ENCODE measurements at places on chromosomes 2 and 18.

- no peak for DNase-seq
Measured at GRCh38 chr2:126877041-126877440, 21.6 kb upstream of the TEX51 start.

GRCh38 chr2:68152681-68153347 lies 4.9 kb upstream of the PNO1 start:
- DNase-seq: no peak

GRCh38 chr18:44246001-44246400 lies 434.7 kb upstream of the SETBP1 start:
- DNase-seq: no peak

DNA sequence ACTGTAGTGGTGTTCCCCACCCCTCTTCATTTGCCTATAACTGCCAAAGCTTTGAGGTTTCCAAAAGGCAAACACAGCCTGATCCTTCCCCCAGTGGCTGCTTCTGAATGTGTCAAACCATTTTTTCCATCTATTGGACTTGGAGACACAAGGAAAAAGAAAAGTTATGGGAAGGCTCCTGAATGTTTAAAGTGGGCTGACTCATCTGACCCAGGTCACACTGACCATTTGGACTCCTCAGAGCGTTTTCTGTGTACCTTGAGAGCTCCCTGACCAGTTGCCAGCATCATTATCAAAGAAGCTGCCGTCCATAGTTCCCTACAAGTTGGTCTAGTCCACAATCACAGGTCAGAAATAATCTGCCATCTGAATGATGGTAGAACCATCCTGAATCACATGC lies 123.4 kb upstream of the COL3A1 start:
- no peak for DNase-seq

- DNase-seq: no peak
Measured at GRCh38 chr2:36770542-36771287, 74.2 kb downstream of the VIT start.

DNA sequence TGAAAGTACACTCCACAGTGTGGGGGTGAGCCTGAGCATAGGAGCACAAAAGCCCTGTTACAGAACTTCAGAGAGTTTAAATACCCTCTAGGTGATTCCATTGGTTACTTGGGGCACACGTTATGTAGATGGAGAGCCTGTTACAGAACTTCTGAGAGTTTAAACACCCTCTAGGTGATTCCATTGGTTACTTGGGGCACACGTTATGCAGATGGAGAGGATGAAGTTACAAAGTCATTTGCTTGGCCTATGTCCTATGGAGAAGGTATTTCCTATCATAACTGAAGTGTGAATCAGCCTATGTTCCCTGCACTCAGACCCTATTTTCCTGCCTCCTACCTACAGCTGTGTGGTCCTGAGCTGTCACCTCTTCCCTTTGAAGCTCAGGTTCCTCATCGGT lies 3.8 kb upstream of the CAPN10 start:
- DNase-seq: no peak

DNA sequence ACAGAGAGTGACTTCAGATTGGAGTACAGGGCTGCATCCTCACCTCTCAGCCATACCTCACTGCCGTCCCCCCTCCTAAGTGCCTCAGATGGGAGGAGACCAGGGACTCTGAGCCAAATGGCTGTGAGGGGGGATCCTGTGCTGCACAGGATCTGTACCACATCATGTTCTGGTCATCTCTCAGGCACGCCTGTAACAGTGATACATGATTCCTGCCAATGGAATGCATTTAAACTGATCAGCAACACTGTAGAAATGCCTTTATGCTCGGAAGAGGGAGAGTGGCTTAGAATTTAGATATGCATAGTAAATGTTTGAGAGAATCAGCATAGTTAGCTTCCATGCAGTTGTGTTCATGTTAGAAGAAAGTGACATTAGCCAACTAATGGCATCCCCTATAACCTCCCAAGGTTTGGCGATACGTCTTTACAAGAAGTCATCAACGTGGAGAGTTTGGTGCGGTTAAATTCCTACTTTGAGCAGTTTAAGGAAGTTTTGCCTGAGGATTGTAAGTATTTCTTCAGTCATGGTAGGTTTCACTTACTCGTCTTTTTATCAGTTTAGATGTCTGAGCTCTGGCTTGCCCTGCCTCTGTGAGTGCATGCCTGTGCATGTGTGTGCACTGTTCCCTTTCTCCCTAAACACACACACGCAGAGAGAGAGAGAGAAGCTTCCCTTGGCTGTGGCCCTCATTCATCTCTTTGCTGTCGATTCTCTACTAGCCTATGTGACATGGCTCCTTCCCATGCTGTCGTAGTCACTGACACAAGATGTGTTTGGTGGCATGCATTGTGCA lies 40.0 kb downstream of the COA5 start:
- no peak for DNase-seq

DNA sequence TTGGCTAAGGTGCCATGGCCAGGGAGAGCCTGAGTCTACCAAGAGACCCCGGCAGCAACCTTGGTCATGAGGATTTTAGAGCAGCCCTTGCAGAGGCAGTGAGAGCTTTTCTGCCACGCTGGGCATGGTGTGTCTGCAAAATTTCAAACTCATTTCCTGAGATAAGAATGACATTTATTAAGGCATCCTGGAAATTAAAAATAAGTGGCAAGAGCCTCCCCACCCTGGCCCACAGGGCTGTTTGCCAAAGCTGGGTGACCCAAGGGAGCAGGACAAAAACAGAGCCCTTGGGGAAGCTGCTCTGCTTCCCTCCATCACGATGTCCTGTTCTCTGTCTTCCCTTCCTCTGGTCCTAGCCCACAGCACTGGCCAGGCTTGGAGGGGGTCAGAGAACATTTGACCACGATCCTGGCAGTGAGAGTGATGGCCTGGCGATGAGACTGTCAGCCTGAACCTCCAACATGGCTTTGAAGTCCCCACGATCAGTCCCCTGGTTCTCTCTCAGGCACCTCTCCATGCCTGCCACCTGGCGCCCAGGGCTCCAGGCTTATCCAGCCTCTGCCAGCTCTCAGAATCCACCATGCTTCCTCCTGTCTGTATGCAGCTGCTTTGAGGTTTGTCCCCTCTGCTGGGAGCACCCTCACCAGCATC lies 68.9 kb upstream of the RMDN2 start:
- DNase-seq: no peak

GRCh38 chr2:22795287-22795866 lies 589.6 kb upstream of the KLHL29 start:
- DNase-seq: no peak

GRCh38 chr2:207319316-207319715 lies 153.6 kb upstream of the KLF7 start:
- no peak for DNase-seq

GRCh38 chr2:53429901-53430300 lies 337.7 kb upstream of the CHAC2 start:
- no peak for DNase-seq

DNA sequence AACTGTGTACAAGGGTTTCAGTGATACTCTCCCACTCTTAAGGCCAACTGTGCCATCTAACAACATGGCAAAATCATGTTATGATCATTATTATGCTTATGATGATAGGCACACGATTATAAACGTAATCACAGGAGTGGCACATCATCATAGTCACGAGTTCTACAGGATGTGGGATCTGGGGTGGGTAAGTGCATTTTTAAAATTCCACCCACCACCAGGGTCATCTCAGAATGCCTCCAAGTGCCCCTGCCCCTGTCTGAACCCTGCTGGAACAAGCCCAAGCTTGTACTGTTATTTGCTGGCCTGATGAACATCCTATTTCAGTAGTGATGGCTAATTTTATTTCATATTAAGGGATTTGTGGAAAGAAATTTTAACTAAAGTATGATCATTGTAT lies 117.8 kb downstream of the PTPRM start:
- no peak for DNase-seq

DNA sequence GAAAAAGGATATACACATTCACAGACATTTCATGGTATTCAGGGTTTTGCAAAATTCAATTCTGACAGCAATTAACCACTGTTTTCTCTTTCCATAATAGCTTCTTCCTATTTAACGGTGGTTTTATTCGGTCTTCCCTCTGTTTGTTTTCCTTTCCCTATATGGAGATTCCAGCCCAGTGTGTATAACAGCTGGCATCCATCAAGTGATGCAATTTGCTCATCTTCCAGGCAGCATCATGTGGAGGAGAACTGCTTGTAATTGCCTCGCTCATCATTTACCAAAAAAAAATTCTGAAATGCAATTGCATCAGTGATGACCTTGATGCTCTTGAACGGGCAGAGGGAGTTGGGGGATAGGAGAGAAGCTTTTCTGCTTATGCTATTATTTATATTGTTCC lies 165.9 kb upstream of the PGAP1 start:
- DNase-seq: no peak

GRCh38 chr2:121006743-121007489 lies 271.2 kb downstream of the GLI2 start:
- no peak for DNase-seq

DNA sequence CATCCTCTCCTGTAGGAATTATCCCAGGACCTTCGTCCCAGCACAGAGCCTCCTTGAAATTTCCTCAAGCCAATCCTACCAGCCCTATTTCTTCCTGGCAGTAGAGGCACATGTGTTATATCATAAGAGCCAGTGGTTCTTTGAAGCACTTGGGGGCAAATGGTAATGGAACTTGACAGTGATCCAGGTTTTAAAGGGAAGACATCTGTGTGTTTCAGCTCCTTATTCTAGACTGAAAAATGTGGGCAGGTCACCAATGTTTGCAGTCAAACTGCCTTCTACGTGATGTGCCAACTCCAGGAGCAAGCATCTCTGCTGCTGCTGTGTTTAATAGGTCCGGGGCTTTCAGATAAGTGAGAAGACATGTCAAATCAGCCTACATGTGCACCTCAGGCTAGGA lies 157.1 kb downstream of the GALNT14 start:
- no peak for DNase-seq

DNA sequence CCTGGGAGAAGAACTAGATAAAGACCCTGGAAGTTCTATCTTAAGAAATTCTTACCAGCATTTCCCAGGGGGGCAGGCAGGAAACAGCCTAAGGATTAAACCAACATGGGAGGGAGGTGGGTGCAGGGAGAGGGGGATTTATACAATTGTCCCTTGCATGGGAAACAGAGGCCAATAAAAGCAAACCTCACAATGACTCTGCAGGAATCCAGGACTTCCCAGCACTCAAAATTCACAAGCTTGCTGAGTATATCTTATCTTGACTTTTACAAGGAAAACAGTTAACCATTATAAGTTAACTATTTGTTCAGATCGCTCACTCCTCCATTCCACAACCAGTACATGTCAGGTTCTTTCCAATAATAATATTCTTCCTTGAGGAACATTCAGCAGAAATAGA lies 241.3 kb downstream of the MREG start:
- no peak for DNase-seq

GRCh38 chr2:113232740-113233139 lies 46.0 kb downstream of the PAX8 start:
- DNase-seq: no peak

DNA sequence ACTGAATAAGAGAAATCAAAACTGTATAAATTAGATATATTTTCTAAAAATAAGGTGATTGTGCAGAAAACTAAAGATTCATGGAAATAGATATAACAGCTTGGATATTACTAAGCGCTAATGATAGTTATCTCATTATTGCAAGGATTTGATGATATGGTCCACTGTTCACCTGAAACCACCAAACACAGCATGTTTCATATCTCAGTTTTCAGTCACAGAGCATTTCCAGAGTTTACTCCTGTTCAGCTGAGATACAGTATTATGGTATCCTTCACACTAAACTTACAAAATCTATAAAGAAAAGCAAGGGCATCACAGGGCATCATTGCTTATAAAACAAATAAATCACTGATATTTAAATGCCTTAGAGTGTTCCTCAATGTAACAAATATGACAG lies 591.6 kb downstream of the ERBB4 start:
- DNase-seq: no peak

DNA sequence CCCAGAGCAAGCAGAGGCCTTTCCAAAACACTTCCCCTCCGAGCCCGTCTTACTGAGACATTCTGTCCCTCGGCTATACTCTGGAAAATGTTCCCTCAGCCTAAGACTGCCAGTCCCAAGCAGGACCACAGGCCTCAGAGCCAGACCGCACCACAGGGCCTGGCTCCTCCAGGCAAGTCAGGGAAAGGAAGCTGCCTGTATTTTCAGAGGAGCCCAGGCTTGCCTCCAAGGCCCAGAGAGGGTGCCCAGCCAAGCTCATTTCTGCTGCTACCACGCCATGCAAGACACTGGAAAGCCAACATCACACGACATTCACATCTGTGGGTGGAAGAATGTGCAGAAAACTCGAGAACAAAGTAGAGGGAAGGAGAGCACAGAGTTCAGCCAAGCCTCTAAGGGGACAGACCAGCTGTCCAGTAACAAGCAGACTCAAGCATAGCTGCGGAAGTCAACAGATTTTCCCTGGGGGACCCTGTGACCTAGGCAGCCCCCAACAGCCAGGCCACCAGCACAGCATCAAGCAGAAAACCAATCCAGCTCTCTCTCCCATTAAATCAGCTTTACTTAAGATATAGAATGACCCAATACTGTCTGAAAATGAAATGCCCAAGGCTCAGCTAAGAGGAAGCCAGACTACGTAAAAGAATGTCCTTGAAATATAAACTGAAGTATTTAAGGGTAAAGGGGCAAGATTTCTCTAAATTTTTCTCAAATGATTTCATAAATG lies 123.9 kb downstream of the ZFP36L2 start:
- DNase-seq: no peak

DNA sequence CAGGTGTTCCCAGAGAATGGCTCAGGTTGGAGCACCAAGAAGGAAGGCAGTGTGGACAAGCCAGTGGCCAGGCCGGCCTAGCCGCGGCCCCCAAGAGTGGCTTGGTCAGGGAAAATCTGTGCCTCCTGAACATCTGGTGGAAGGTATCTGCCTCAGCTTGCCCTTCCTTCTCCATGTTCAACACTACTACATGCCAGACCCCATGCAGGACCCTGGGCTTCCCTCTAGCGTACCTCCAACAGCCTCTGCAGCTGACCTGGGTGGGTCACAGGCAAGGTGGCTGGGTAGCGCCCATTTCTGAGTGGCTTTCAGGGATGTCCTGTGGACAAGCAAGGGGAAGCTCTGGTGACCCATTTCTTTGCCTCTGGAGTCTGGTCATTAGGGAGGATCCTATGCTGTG lies 7.7 kb downstream of the WNT10A start:
- no peak for DNase-seq

GRCh38 chr18:32848826-32849225 lies 76.0 kb upstream of the KLHL14 start:
- DNase-seq: no peak

GRCh38 chr2:28956890-28957289 lies 24.2 kb upstream of the TOGARAM2 start:
- DNase-seq: no peak

GRCh38 chr2:184596819-184597411 lies 1.4 kb upstream of the ZNF804A start:
- no peak for DNase-seq

GRCh38 chr2:217636991-217637561 lies 365.7 kb downstream of the TNS1 start:
- DNase-seq: no peak

- no peak for DNase-seq
Measured at GRCh38 chr2:13558368-13558767, 841.6 kb downstream of the TRIB2 start.

DNA sequence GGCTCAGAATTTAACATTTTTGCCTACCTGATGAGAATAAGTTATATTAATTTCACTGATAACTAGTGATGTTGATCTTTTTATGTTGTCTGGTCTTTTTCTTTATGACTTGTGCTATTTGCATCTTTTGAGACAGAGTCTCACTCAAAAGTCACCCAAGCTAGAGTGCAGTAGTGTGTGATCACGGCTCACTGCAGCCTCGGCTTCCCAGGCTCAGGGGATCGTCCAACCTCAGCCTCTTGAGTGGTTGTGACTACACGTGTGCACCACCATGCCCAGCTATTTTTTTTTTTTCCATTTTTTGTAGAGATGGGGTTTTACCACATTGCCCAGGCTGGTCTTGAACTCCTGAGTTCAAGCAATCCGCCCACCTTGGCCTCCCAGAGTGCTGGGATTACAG lies 7.5 kb downstream of the SMCHD1 start:
- DNase-seq: no peak

All from stimulated activated CD8-positive, alpha-beta memory T cell treated with anti-CD3 and anti-CD28 coated beads, Interleukin-15, amount 100 ng/mL, for 4 hours (primary cell).